Hematopoietic multipotent progenitor cell treated with erythropoietin and hydrocortisone succinate and interleukin-3 and kit ligand, for 17 days (in vitro differentiated cells): ENCODE measurements at places on chromosomes 5 and 9.
A peak's percentile ranks its signal among the peaks of the same experiment; 100 is the strongest.

- DNase-seq = peak; percentile 77
Observed at GRCh38 chr9:101530076-101530711, 3.5 kb upstream of the RNF20 start.

GRCh38 chr9:35060548-35061207 lies 11.7 kb downstream of the VCP start:
- no peak for DNase-seq

- DNase-seq = no peak
Observed at GRCh38 chr9:115615821-115616665, 498.1 kb upstream of the TNC start.

DNA sequence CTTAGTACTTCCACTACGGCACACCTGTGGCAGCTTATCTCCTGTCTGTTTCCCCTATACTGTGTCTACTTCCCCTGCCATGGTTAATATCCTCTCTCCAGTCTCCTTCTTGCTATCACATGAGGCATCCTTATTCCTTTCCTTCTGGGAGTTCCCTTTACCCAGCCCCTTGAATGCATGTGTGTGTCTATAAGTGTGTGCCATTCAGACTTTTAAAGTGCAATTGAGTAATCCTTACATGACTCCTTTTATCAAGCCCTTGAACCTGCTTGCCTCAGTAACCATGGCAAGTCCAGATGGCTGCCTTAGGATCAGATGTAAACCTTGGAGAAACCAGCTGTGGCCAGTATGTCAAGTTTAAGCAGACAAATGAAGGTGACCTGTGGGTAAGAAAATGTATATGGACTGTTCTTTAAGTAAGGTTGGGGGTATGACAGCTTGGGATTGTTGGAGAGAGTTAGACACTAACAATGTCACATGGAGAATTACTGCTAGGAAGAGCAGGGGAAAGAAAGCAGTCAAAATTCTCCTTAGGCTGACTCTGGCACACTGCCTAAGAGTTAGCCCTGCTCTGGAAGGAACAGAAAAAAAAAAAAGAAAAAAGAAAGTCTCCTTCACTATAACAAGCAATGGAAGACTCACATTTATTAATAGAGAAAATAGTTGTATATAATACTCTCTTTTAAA lies 142.1 kb downstream of the HINT1 start:
- DNase-seq = no peak

- no peak for DNase-seq
Observed at GRCh38 chr5:58440901-58441460, 18.9 kb downstream of the PLK2 start.

DNA sequence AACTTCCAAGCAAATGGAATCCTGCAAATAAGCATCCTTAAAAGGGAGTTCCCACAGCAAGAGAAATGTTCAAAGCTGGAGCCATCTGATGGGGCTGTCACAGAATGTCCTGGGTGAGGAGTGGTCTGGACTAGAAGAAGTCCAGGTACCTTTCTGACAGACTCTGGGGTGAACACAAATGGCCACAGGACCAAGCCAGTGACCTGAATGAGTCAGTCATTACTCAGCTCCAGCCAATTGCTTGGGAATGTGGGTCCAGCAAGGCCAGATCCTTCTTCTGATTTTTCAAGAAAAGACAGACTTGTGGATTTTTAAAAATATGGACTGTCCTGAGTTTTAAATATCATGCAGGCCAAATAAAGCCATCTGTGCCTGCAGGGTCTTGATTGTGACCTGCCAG lies 30.1 kb downstream of the GALNT10 start:
- no peak for DNase-seq

DNA sequence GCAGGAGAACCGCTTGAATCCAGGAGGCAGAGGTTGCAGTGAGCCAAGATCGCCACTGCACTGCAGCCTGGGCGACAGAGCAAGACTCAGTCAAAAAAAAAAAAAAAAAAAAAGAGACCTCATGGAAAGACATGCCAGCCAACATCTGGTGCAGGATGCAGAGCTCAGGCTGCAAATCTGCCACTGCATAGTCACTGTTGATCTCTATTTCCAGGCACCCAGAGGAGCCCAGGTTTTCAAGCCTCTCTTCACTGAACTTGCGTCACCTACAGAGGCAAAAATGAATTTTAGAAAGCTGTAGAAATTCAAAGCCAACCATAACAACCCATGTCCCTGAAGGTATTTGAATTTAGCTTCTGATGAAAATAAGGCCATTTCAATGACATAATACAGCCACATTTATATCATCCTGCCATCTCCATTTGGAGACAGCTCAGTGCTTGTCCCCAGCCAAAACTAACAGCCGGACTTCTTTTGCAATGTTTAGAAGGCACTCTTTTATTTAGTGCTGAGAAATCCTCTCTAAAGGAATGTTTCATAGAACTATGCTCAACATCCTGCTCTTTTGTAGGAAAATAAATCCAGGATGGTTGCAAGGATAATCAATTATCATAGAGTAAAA lies 113.3 kb downstream of the SNX18 start:
- DNase-seq = no peak

GRCh38 chr9:82443312-82443711 lies 454.7 kb downstream of the SPATA31D1 start:
- DNase-seq = no peak

DNA sequence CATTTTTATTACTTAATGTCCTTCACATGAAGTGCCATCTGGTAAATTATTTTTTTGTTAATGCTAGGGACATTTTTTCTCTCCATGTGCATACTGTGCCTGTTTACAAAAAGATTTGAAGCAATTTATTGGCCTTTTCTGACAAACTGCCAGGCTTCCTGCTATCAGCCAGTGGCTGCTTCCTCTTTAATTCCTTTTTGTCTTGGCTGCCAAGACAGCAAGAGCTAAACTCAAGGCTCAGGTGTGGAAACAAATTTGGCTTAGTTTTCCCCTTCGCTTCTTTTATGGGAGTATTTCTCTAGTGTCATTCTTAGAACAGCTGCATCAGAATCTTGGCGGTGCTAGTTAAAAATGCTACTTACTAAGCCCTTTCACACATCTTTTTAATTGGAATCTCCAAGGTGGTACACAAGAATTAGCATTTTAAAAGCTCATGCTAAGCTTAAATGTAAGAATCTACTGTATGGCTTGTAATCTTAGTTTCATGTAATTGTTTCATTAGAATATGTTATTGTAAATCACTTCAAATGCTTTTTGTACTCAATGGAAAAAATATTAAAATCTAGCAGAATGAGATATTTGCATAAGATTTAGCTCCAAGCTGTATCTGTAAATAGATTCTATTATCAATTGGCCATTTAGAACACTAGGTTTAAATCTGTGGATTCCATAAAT lies 134.2 kb upstream of the RASGRF2 start:
- no peak for DNase-seq

- DNase-seq = peak; percentile 11
Observed at GRCh38 chr9:127311239-127311741, 46.7 kb downstream of the GARNL3 start.

DNA sequence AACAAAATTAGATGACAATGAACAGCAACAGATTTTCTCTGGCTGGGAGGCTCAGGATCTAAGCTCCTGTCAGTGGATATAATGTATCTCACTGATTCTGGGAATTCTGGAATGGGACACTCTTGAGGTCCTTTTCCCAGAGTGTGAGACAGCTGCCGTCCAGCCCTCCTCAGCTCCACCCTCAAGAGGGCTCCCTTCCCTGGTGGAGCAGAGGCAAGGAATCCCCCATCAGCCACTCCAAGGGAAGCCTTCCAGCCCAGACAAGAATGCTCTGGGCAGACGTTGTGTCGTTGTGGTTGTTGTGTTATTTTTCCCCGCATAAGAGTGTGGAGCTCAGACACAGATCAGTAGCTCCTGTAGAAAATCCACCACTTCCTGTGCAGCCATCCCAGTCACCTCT lies 47.7 kb upstream of the ATP10B start:
- no peak for DNase-seq

DNA sequence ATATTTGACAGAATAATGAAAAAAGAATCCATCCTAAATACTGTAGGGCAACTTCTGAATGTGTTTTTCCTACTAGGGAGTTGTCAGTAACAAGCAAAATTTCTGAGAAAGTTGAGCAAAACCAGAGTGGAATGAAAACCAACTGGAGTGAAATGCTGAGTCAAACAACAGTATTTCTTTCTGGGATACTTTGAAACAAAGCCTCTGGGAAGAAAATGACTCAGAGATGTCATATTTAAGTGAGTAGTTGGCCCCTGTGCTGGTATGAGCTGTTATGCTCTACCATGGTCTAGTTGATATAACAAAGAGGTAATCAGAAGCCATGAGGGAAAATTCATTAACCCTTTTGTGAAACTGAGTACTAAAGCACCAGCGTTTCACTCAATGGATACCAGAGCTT lies 372.1 kb upstream of the C9orf72 start:
- DNase-seq = no peak

- DNase-seq = no peak
Observed at GRCh38 chr5:145497052-145497451, 338.1 kb downstream of the PRELID2 start.

DNA sequence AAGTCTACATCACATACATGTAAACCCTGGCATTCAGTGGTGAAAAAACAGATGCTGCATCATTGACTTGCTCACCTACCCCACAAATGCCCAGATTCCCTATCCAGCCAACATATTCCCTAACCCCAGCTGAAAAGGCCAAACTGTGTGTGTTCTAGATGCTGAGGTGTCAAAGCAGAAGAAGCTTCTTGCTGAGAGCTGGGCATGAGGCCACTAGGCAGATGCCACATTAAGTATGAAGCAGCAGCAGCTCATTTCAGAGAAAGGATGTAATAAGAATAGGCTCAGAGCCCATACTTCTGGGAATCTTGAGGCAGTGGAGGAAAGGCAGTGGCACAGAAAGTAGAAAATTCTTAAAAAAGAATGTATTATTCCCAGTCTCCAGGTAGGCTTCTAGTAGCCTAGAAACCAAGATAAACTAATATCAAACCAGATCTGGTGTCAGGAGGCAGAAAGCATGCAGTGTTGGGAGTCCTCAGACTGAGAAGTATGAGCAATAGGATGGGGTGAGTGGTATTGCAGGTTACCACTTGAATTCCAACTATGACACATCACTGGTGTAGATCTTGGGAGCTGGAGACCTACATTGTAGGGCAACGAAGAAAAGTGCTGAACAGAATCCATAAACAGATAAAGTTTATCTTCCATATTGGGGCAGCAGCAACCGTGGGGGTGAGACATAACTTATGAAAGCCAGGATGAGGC lies 71.9 kb upstream of the GRHPR start:
- no peak for DNase-seq
